Umbilical cord (tissue), 2 donors: ENCODE measurements at places on chromosomes 4 and X. TPM values are rescaled to one million over a fixed set of nuclear protein-coding genes. Genes with fewer than 3 reads are reported as not detected.

The INTU gene
- total RNA-seq = 36.6 TPM

DNA sequence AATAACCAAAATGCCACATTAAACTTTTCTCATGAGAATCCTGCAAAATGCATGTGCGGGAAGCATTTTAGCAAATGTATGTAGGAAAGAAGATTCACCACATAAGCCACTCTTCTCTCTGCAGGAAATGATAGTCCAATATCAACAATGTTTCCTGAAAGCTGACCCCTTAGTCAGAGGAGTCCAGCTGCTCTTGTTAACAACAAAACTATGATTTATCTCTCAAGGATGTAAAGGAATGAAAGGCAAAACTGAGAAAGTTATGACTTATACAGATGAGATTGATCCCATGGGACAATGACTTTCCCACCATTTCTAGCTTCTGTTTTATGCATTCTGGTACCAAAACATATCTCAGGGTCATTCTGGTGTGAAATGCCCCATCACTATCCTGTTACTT lies 125.0 kb upstream of the EDNRA start:
- no peak for DNase-seq

- DNase-seq = no peak
These were observed 40.1 kb downstream of the CCDC149 start for GRCh38 chr4:24872720-24873119.

GRCh38 chr4:12050357-12050756 lies 621.7 kb upstream of the HS3ST1 start:
- no peak for DNase-seq

- peak; percentile 41 for DNase-seq
These were observed 135.2 kb downstream of the ARSF start for GRCh38 chrX:3176439-3176820.

- no peak for DNase-seq
These were observed 121.7 kb upstream of the MBNL3 start for GRCh38 chrX:132610536-132610935.

DNA sequence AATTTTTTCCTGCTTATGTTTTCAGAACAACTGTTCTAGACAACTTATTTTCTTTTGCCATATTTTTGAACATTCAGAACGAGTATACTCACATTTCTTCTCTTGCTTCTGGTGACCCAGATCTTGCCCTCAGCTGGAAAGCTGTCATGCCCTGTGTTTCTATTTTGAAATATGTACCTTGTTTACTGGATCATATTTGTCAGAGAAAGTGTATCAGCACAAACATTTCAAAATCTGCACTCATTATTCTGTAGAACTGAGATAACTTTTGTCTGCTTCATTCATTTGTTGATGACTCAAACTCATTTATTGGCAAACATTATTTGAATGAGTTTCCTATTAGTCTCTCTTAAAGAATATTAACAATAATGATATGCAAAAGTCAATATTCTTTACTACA lies 46.2 kb upstream of the FAM9A start:
- DNase-seq = no peak

DNA sequence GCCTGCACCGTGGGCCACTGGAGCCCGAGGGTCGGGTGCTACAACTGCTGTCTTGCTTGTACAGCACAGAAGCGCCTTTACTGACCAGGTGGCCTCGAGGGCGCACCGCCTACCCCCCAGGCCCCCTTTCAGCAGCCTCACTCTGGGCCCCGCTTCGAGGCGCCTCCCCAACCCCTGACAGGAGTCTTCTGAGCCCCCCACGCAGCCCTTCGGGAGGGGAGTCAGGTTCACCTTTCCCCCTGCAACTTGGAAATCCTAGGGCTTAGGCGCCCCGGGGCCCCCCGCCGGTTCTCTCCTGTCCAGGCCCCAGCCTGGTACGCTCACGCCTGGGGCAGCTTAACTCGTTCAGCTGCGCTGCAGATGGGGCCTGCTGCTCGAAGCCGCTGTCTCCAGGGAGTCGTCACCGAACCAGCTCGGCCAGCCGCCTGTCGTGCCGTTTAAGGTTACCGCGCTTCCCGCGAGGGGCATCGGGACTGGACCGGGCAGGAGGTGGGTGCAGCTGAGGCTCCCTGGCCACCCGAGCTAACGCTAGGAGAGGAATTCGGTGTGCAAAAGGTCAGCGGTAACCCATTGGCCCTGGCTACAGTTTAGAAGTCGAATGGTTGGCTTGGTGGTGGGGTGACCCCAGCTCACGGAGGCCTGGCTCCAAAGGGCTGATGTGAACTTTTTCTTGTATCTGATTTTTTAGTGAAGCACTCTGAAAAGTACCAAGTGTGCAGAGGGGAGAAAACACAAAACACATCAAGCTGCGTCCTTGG lies 58.9 kb upstream of the BCOR start:
- no peak for DNase-seq

GRCh38 chr4:69576251-69576877 lies 63.1 kb downstream of the UGT2A2 start:
- DNase-seq = no peak

The VCX gene
- not detected for total RNA-seq
